ENCODE measurements at places on chromosomes 11 and 22. TPM values are rescaled to one million over a fixed set of nuclear protein-coding genes. Genes with fewer than 3 reads are reported as not detected.

GRCh38 chr22:30439836-30440235 lies 14.3 kb downstream of the MTFP1 start:
- DNase-seq = no peak

DNA sequence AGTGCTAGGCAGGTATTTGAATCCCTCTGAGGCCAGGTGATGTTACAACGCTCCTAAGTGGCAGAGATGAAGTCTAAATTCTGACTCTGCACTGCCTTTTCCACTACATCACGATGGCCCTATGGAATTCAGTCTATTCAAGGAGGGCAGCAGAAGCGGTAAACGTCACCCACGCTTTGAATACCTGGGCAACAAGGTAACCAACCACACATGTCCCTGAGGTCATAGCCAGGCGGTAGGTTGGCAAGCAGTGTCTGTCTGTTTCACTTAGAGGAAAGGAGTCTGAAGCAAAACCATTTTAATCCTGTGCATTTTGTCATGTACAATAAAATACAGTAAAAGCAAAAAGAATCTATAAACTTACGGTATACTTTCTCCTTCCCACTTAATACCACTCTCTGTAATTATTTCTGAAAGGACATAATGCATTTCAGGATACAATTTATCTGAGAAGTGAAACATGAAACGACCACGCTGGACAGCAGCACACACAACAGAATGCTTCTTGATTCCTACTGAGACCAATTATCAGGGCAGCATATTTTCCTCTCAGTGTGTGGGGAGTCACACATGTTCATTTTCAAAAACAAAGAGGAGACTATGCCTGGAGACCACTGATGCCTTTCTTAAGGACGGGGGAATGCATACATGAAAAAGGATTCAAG lies 51.3 kb downstream of the PRDM10 start:
- DNase-seq = no peak

GRCh38 chr11:75182664-75183063 lies 31.8 kb downstream of the SLCO2B1 start:
- DNase-seq = no peak

GRCh38 chr22:28148816-28149465 lies 229.9 kb upstream of the PITPNB start:
- DNase-seq = no peak

EIF4ENIF1 gene
- 13.5 TPM for total RNA-seq

DNA sequence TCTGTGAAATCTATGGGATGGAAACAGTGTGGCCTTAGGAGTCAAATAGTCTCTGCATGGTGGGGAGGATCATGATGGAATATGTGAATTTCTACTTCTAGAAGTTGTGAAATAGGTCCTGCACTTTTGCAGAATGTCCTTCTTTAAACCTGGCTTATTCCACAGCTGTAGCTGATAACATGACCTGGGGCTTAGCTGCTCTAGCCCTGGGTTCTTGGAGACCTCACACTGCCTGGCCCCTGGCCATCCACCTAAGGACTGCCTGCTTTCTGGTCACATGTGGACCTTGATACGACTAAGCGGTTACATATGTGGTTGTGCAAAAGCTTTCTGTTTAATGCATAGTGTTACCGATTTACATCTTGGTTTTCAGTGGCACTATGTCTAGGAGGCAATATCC lies 88.2 kb downstream of the SWAP70 start:
- no peak for DNase-seq

DNA sequence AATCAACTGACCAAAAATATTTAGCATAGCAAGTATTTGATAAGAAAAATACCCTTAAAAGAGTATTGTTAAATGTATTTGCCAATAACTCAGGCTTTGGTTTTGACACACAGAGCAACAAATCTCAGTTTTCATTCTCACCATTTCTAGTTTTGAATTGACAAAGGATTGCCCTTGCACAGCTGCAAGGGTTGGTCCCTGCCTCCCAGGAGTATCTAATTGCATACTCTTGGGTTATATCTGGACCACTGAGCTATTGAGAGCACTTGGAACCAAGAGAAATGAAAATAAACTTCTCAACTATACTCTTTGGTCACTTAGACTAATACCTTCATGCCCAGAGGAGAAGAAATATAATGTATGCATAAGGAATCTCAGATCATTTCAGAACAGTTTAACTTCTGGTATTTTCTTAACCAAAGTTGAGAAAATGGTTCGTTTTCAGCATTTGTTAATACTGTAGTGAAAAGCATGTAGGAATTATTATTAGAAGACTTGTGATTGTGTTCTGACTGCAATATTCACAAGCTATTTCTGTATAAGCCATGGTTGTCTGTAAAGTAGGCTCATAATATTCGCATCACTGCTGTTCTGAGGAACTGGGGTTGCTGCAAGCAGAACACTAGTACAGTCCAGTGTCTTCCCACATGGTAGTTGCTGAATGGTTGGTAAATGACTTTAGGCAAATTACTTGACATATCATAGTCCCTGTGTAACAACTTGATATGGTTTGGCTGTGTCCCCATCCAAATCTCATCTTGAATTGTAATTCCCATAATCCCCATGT lies 7.9 kb downstream of the C2CD3 start:
- DNase-seq = no peak

PSMA1 gene
- total RNA-seq = 169 TPM

DNA sequence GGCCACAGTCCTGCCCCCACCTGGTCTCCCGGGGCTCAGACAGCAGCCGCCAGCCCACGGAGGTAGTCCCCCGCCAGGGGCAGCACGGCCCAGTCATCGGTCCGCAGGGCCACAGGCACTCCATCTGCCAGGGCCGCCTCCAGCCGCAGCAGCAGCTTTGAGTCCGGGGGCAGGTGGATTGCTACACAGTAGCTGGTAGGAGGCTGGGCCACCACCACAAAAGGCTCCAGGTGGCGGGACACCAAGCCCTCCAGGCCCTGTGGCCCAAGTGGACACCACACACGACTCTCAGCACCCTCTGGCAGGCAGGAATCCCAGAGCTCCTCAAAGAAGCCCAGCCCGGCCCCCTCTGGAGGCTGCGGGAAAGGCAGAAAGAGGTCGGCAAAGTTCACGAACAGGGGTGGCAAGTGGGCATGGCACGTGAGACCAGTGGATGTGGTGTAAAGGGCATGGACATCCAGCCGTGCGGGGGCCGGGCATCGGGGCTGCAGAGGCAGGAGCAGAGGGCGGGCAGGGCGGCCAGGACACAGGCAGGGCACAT lies 2.9 kb downstream of the AP5B1 start:
- DNase-seq = no peak

GRCh38 chr11:7896009-7896785 lies 34.9 kb downstream of the OR10A6 start:
- DNase-seq = no peak

DNA sequence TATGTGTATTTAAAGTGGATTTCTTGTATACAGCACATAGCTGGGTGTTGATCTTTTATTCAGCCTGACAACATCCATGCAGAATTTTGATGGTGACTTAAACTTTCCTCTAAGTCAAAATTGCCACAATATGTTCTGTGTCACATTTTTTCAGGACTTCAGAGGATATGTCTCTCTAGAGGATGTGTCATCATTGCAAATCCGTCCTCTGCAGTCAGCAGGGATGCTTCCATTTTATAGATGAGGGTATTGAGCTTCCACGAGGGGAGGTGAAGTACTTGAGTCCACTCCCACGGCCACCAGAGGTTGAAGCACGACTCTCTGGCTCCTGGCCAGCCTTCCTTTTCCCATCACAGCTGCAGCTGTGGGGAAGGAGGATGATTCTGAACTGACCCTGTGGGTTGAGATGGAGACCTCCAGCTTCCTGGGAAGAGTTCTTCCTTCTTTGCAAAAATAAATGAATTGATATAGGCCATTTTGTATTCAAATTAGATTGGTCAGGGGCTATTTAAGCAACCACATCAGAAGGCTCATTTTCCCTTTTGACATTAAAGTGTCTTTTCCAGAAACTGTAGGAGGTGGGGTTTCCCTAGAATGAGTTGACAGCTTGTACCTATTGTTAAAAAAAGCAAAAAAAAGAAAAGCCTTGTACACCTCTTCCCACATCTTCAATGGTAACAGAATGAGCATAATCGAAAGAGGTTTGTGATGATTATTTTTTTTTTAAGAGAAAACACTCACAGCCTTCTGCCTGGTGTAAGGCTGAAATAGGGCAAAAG lies 55.2 kb upstream of the MYEOV start:
- no peak for DNase-seq

DNA sequence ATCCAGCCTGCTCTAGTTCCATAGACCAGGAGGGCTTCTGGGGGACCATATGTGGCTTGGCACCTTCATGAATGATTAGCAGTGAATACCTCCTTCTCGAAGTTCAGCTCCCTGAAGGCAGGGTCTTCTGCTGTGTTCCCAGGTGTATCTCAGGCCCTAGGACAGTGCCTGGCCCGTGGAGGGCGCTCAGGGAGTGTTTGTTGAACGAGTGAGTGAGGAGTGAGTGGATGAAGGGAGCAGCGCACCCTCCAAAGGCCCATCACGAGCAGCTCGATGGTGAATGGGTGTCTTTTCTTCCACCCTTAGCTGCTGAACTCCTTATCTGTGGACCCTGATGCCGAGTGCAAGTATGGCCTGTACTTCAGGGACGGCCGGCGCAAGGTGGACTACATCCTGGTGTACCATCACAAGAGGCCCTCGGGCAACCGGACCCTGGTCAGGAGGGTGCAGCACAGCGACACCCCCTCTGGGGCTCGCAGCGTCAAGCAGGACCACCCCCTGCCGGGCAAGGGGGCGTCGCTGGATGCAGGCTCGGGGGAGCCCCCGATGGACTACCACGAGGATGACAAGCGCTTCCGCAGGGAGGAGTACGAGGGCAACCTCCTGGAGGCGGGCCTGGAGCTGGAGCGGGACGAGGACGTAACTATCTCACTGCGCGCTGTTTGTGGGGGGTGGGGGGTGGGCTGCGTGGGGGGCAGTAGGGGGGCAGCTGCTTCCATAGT lies 9.5 kb downstream of the ANO1 start:
- DNase-seq = peak; percentile 81

KRTAP5-7 gene
- total RNA-seq = not detected

GRCh38 chr11:122933416-122933815 lies 48.2 kb downstream of the BSX start:
- DNase-seq = no peak

GRCh38 chr11:3865388-3866193 lies 10.1 kb downstream of the STIM1 start:
- peak; percentile 39 for DNase-seq

DNA sequence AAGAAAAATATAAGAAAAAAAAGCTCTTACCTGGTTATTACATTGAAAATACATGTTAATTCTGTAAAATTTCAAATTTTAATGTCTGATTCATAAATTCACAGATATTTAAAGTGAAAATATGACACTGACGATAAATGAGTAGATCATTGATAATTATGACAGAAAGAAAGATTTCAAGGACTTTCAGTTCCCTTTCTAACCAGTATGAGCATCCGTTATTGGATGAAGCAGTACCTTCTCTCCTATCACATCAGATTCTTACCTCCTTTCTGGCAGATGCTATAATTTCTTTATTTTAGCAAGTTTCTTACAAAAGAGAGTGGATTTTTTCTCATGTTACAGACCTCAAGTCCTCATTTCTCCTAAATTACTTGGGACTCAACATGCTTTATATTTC lies 847.3 kb downstream of the JRKL start:
- DNase-seq = no peak

PVALB gene
- total RNA-seq = not detected

DNA sequence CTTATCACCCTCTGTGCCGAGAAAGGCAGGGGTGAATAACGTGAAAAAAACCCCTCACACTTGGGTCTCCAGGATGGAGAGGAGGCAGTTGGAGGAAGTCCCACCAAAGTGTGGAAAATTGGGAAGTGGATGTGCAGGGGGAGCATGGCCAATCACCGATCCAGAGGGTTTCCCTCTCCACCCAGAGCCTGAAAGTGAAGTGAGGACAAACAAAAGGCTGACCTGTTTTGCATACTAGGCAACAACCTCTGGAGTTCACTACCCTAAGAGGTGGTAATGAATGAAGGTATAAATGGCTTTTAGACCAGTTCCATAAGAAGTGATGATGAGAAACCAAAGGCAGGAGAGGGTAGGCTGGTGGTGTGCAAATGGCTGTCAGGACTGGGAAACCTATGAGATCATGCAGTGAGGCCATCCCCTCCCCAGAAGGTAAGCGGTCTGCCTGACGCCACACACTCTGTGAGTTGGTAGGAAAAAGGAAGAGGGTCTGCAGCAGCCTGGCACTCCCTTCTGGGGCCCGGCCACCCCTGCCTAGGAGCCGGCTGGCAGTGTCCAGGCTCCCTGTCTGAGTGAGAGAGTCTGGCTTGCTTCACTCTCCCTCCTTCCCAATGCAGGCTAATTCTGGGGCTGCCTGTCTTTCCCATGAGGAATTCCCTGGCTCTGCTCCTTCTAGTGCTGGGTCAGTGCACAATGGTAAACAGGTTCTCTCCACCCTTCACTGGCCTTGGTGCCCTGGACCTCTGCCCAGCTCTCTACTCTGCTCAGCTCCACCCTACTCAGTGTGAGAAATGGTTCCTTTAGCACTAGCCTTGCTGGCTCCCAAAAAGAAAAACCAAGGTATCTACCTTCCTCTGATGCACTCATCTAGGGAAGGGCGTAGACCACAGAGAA lies 15.6 kb downstream of the TBC1D10A start:
- DNase-seq = no peak

DNA sequence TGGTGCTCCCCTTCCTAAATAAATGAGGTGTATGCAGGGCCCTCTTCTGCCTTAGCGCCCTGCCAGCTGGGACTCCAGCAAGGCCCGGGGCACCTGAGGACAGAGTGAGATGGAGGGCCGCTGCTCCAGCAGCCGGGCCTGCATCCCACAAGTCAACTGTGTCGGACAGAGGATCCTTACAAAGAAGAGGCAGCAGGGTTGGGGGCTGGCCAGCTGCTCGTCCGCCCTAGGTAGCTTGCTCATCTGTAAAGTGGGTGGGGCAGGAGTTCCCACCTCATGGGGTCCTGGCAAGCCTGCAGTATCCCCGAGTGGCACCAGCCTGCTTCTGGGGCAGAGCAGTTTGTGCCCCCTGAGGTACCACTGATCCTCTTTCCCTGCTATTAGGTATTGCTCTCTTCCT lies 7.6 kb downstream of the TMEM121B start:
- DNase-seq = no peak

GRCh38 chr11:2929531-2929949 lies 320 bp upstream of the PHLDA2 start:
- DNase-seq = no peak

HYLS1 gene
- 14.6 TPM for total RNA-seq

PATE1 gene
- not detected for total RNA-seq
